ENCODE measurements at places on chromosomes 16 and 17.

- no peak for DNase-seq
Measured at GRCh38 chr17:57886020-57886419, 36.2 kb upstream of the MRPS23 start.

- DNase-seq: no peak
Measured at GRCh38 chr17:30368912-30369720, 9.6 kb upstream of the CPD start.

GRCh38 chr17:1724869-1725641 is 551 bp downstream of the WDR81 start:
- no peak for DNase-seq

- no peak for DNase-seq
Measured at GRCh38 chr17:33285413-33285812, 7.7 kb downstream of the ASIC2 start.

DNA sequence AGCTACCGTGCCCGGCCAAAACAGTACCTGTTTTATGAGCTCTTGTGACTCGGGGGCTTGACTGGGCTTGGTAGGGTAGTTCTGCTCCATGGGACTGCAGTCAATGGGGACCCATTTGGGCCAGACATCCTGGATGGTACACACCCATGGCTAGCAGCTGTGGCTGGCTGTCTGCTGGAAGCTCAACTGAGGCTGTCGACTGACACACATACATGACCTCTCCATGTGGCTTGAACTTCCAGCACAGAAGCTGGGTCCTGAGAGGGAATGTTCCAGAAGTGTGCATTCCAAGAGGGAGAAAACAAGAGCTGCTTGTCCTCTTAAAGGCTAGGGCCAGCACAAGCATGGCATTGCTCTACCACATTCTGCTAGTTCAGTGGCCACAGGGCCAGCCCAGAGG is 14.9 kb upstream of the NKD1 start:
- no peak for DNase-seq

- DNase-seq: no peak
Measured at GRCh38 chr16:70473446-70474319, 19.3 kb downstream of the FCSK start.

- DNase-seq: no peak
Measured at GRCh38 chr16:47236716-47237115, 93.0 kb upstream of the NETO2 start.

DNA sequence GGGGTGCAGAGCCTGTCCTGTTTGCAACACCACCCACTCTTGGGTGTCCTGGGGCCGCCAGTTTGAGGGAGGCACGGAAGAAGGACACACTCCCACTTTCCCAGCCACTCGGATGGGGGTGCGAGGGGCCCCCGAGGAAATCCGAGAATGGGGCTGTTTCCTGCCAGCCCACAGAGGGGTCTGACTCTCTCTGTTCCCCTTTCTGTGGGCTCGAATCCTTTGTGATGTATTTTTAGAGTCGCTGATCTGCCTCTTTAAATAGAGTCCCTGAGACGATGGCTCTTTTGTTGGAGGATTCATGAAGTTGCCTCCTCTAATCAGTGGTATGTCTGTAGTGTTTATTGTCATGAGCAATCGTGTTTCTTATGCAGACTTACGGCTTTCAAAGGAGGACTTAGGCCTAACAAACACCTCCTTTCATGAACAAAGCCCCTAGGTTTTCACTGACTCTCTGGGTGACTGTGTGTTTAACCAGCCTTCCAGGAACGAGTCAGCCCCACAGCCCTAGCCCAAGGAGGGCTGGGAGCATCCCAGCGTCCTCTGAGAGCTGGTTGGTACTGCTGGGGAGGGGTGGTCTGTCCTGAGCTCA is 29.1 kb downstream of the CIBAR2 start:
- DNase-seq: no peak

GRCh38 chr17:59151006-59151405 is 4.0 kb downstream of the SKA2 start:
- DNase-seq: no peak

- no peak for DNase-seq
Measured at GRCh38 chr17:57946798-57947358, 8.3 kb downstream of the CUEDC1 start.

- peak; percentile 64 for DNase-seq
Measured at GRCh38 chr16:67241008-67241900, 6.0 kb downstream of the FHOD1 start.

- no peak for DNase-seq
Measured at GRCh38 chr17:31002047-31002446, 31.2 kb downstream of the RNF135 start.

- no peak for DNase-seq
Measured at GRCh38 chr16:58582971-58583765, 46.5 kb downstream of the CNOT1 start.

DNA sequence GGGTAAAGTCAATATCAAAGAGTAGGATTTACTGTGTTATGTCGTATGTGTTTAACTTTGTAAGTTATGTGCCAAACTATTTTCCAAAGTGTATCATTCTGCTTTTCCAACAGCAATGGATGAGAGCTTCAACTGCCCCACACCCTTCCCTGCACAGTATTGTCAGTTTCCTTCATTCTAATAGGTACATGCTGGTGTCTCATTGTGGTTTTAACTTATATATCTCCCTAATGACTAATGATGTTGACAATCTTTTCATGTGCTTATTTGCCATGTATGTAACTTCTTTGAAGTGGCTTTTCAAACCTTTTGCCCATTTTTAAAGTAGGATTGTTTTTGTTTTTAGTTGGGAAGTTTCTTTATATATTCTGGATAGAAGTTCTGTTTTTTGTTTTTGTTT is 3.8 kb downstream of the DDX19B start:
- DNase-seq: no peak

- no peak for DNase-seq
Measured at GRCh38 chr17:80703142-80703478, 158.5 kb downstream of the RPTOR start.

- no peak for DNase-seq
Measured at GRCh38 chr17:65173976-65174683, 37.0 kb downstream of the RGS9 start.

- DNase-seq: no peak
Measured at GRCh38 chr17:75909051-75909811, 4.5 kb upstream of the MRPL38 start.

GRCh38 chr17:6394055-6394606 is 40.8 kb downstream of the AIPL1 start:
- DNase-seq: no peak

GRCh38 chr16:23323224-23324030 is 21.3 kb downstream of the SCNN1B start:
- no peak for DNase-seq

GRCh38 chr17:49035470-49036269 is 38.5 kb downstream of the IGF2BP1 start:
- no peak for DNase-seq

DNA sequence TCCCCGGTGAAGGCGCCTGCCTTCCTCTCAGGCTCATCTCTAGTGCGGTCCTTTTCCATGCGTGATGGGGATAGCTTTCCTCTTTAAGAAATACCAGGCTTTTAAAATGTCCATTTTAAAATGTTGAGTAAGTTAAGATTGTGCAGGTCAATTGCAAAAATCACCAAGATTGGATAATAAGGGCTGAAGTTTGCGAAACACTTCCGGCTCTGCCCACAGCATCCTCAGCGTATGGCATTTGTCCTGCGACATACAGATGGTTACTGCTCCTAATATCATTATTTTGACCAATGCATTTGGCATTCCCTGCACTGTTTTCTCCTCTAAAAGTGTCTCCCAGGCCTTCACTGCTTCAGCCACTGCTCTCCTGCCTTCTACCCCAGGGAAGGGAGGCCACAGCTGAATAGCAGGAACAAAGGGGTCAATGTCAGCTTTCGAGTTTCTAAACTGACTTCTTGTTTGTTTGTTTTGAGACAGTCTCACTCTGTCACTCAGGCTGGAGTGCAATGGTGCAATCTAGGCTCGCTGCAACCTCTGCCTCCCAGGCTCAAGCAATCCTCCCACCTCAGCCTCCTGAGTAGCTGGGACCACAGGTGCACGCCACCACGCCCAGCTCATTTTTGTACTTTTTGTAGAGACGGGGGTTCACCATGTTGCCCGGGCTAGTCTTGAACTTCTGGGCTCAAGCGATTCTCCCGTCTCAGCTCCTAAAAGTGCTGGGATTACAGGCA is 91.9 kb downstream of the CRISPLD2 start:
- no peak for DNase-seq

GRCh38 chr16:87693827-87694226 is 72.0 kb downstream of the KLHDC4 start:
- no peak for DNase-seq

GRCh38 chr17:8736796-8737195 is 7.8 kb downstream of the CCDC42 start:
- no peak for DNase-seq

- no peak for DNase-seq
Measured at GRCh38 chr17:35117984-35118383, 1.7 kb downstream of the RAD51D start.

DNA sequence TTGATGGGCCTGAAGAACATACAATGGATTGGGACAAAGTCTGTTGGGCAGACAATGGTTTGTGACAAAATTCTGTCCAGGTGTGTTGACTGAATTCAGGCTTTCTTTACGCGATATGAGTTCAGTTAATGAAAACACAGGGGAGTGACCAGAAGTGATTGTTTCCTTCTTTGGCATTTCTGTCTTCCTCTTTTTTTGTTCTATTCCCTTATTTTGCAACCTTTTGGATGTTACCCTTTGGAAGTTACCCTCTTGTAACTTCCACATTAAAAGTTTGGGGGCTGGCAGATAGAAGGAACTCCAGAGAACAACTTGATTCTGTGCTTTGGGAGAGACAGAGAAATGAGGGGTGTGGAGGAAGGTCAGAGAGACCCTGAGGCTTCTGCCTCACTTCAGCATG is 126.7 kb downstream of the PITPNC1 start:
- no peak for DNase-seq

GRCh38 chr16:56747486-56748045 is 17.6 kb downstream of the NUP93 start:
- DNase-seq: no peak

GRCh38 chr17:59785091-59785799 is 77.8 kb downstream of the VMP1 start:
- no peak for DNase-seq

DNA sequence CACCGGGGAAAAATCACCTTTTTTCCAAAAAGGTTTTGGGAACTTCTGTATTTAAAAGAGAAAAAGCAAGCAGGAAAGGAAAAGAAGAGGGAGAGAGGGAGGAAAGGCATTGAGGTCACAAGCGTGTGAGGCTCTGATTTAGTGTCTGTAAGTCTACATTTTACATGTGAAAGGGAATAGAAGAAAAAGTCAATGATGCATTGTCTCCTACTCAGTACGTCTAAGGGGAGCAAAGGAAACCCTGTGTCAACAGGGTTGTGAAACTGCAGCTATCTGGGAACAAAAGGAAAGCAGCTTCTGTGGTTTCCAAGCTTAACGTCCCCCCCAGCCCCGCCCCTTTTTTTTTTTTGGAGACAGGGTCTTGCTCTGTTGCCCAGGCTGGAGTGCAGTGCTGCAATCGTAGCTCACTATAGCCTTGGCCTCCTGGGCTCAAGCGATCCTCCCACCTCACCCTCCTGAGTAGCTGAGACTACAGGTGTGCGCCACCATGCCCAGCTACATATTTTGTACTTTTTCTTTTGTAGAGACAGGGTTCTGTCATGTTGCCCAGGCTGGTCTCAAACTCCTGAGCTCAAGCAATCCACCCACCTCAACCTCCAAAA is 1.8 kb upstream of the CDC42EP4 start:
- no peak for DNase-seq

DNA sequence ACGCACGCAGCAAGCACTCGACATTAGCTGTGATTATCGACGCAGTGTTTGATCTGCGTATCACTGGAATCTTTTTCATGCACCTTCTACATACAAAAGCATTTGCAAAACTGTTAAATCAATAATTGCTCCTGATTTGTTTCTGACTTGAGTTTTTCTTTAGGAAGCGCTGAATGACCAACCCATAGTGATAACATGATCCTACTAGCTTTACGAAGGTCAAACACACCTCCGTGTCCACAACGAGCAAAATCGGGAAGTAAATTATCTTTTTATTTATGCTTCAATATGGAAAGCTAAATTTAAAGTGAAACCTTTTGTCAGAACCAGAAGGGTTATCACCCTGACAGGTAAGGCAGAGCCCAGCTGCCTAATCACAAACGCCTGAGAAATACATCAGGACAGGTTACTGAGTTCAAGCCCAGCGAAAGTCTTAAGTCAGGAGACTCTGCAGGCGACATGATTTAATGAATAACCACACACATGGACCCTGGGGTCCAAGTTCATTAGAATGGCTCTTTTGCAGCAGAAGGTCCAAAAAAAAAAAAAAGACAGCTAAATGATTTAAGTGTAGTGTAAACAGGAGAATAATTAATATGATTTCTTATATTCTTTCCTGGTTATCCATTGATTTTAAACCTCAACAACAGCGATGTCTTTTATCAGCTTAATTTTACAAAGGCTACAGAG is 104.2 kb downstream of the ADCY9 start:
- no peak for DNase-seq

DNA sequence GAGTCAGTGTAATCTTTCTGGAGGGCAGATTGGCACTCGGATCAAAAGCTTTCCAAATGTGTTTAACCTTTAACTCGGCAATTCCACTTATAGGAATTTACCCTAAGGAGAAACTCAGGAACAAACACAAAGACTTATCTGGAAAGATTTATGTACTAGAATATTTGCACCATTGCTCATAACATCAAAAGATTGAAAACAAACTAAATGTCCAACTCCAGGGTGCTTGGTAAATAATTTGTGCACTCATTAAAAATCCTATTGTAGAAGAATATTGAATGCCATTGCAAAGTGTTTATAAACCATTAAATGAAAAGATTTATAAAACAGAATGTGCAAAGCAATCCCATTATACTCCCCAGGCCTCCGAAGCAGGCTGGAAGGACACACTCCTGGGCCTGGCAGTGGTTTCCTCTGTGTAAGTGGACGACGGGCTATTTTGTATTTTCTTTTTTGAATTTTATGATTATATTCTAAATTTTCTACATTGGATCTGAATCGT is 18.7 kb upstream of the RBFOX3 start:
- DNase-seq: no peak

- DNase-seq: no peak
Measured at GRCh38 chr17:46766493-46767491, 51.7 kb downstream of the WNT3 start.

GRCh38 chr17:15502369-15503112 is 35.1 kb upstream of the CDRT4 start:
- peak; percentile 38 for DNase-seq

DNA sequence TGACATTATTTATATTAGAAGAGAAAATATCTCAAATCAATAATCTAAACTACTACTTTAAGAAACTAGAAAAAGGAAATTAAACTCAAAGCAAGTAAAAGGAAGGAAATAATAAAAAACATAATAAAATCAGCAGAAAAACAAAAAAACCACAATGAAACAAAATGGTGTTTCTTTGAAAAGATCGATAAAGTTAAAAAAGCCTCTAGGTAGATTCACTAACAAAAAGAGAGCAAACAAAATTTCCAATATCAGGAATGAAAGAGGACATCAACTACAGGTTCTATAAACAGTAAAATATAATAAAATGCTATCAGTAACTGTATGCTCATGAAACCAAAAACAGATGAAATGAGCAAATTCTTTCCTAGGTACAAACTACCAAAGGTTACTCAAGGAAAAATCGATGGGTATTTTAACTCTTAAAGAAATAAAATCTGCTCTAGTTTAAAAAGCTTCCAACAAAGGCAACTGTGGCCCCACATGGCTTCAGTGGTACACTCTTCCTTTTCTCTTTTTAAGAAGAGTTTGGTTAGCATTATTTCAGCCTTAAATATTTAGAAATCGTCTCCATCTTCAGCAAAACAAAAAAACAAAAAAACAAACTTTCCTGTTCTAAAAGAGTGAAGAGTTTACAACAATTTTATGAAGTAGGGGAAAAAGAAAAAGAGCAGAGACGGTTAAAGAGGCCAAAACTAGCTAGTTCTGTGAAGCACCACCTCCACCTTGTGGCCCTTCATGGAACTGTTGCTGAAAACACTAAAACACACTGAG is 102.2 kb downstream of the TRIM37 start:
- DNase-seq: peak; percentile 33
